Tongue (tissue), 3 donors: ENCODE measurements at places on chromosomes 3 and 15. TPM values are rescaled to one million over a fixed set of nuclear protein-coding genes. Genes with fewer than 3 reads are reported as not detected.
A peak's percentile ranks its signal among the peaks of the same experiment; 100 is the strongest.

- DNase-seq = no peak
Measured at GRCh38 chr15:74978503-74978902, 16.9 kb upstream of the SCAMP5 start.

DNA sequence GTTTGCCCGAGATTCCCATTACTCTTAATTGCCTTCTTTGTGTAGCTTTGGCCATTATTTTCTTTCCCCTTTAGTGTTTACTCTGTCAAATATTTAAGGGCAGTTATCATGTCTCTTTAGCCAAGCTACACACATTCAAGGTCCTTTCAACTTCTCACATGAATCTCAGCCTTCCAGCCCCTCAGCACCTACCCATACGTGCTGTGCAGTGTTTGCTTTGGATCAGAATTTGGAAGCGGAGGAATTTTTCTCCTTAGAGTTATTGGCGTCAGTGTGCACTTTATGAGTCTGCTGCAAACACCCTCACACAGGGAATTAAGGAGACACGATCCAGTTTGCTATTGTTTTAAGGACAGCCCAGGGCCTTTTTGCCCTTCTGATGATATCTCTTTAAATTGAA is 231.6 kb downstream of the CACNA2D3 start:
- peak; percentile 48 for DNase-seq

- DNase-seq = no peak
Measured at GRCh38 chr3:184637705-184638104, 74.2 kb downstream of the MAGEF1 start.

DNA sequence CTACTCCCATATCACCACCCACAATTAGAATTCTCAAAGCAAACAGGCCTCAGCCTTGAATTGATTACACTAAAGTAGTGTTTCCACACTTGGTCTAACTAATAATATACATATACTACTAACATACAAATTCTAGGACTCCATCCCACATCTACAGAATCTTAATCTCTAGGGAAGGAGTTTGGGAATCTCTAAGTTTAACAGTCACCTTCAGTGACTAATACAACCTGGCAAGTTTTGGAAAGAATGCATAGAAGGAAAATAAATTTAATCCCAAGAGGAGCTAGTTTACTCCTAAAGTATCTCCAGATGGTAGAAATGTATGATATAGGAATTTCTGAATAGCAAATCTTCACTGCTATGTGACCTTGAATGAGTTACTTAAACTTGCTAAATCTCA is 9.1 kb downstream of the CLPX start:
- DNase-seq = no peak

- peak; percentile 89 for DNase-seq
Measured at GRCh38 chr3:58288011-58288728, 17.9 kb upstream of the RPP14 start.

DNA sequence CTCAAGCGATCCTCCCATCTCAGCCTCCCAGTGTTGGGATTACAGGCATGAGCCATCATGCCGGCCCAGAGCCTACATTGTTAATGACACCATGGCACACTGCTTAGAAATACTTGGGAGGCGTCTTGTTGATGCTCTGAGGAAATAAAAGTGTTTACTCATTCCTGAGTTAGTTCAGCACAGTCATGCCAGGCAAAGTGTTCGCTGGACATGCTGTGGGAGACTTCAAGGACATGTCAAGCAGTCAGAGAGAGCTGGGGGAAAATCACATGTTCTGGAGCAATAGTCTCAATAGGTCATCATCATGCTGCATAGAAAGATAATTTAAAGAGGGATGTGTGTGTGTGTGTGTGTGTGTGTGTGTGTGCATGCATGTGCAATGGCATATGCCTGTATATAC is 37.5 kb downstream of the TTC23 start:
- no peak for DNase-seq

GRCh38 chr15:98881526-98882520 is 125.8 kb downstream of the PGPEP1L start:
- DNase-seq = peak; percentile 74

DNA sequence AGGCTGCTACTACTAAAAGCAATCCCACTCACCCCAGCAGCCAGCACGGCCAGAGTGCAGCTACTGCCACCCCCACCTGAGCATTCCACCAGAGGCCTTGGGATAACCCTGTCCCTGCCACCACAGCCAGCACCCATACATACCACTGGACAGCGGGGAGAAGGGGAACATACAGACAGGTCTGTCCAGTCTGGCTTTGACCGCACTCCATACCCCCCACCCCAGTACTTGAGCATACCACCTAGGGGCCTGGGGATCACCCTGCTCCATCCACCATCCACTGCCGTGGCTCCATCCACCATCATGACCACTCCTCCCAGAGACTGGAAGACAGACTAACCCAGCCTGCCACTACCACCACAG is 210.1 kb downstream of the ATP8B4 start:
- DNase-seq = no peak

- no peak for DNase-seq
Measured at GRCh38 chr3:66312039-66312438, 91.2 kb downstream of the SLC25A26 start.

DNA sequence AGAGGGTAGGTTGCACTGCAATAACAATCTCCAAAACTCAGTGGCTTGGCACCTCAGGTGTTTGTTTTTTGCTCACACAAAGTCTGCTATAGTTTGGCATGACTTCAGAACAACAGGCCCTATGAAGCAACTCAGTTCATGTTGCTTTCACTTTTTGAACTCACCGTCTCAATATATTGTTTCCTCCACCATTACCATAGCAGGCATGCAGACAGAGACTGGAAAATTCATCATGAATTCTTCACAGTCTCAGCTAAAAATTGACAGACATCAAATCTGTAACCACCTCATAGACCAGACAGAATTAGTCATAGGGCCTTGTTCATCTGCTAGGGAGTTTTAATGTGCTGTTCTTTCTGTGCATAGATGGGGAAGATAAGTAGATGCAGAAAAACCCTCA is 161.4 kb upstream of the POU1F1 start:
- DNase-seq = no peak

- DNase-seq = peak; percentile 38
Measured at GRCh38 chr3:72889310-72890165, 1.7 kb downstream of the GXYLT2 start.

- no peak for DNase-seq
Measured at GRCh38 chr3:149152420-149152819, 23.0 kb downstream of the HPS3 start.

DNA sequence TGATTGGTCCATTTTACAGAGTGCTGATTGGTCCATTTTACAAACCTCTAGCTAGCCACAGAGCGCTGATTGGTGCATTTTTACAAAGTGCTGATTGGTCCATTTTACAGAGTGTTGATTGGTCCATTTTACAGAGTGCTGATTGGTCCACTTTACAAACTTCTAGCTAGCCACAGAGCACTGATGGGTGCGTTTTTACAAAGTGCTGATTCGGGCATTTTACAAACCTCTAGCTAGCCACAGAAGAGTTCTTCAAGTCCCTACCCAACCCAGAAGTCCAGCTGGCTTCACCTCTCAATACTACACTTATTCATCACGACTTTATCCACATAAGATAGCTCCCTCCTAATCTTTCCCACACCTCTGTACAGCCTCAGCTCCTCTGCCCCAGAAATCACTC is 899.8 kb downstream of the TUSC7 start:
- DNase-seq = no peak

- no peak for DNase-seq
Measured at GRCh38 chr3:112579697-112580096, 17.9 kb downstream of the SLC35A5 start.

DNA sequence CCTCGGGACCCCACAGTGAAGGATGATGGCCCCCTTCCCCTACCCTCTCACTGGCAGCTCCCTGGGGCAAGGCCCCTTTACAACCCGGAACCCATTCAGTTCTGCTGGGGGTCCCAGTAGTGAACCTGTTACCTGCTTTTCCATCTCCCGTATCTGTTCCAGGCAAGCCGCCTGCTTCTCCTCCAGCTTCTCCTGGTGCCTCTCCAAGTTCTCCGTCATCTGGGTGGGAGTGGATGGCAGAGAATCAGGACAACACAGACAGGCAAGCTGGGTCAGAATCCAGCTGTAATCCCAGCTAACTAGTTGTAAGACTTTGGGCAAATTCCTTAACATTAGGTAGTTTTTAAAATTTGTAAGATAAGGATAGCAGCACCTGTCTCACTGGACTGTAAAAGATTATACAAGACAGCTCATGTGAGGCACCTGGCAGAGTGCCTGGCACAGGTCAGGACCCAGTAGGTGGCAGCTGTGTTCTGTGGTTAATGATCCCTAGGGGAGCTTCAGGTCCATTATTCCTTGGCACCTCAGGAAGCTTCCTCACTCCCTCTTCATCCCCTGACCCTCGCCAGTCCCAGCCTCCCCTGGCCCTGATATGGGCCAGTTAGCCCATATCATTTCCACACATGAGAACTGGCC is 6.4 kb upstream of the ANKRD63 start:
- DNase-seq = no peak

DNA sequence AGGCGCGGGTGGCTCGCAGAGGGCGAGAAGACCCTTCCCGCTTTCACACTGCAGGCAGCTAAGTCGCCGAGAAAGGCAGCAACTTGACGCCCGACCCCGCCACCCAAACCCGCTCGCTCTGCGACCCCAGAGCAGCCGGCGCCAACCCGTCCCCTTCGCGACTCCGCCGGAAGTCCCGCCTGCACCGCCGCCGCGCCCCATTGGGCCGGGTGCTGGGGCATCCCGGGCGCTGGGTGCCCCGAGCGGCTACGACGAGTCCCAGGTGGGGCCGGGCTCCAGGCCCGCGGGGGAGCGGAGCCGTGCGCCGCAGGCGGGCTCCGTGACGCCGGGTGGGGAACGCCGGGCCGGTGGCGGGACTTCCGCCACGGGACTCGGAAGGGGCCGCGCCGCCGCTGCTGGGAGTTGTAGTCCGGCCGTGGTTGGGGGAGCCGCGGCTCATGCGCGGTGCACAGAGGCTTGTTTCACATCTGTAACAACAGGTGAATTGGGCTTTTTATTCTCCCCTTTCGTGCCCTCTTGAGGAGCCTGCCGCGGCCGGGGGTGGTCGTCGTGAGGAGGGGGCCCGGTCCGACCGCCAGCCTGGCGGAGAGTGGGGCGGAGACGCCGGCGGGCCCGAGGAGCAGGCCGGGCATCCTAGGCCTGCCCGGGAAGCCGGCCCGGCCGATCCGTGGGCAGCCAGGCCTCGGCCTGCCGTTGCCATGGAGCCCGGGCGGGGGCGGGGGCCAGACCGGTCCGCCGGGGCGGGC is at the start of gene DHX30:
TSS of gene DHX30 (plus strand) at position 405 of the 746 bp plus-strand sequence. CDS start 7,546 bp downstream, outside the sequence.
- DNase-seq = peak; percentile 94

GRCh38 chr3:29854821-29855220 is 574.0 kb downstream of the RBMS3 start:
- no peak for DNase-seq

DNA sequence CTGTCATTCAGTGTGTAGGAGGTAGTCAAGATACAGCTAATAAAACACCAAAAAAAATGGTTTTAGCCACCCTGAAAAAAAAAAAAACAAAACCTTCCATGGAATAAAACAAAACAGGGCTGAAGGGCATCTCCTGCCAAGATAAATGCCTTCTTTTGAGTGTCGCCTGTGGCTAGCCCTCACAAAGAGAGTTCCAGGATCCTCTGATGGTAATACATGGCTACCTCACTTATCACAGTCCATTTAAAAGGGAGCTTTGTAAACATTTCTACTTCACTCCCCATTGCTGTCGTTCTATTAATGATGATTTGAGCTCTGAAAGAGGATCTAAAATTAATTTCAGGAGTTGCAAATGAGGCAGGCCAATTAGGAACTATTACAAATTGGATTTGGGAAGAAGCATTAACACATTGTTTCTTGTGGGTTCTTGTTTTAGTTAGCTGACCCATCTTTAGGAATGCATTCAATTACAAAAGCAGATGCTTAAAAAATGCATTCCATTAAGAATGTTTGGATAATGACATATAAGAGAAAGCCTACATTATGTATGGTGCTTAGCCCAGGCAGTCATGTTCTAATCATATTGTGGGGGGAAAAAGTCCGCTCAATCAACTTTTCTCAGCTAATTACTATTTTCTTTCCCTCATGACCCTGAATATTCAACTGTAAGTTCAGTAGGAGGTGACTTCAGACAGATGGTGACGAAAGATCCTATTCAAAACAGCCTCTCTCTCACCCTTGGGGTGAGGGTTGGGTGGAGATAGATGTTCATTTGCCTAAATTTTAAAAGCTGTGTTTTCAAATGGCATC is 255.1 kb upstream of the WNT5A start:
- no peak for DNase-seq

- DNase-seq = no peak
Measured at GRCh38 chr3:127216415-127217261, 23.7 kb downstream of the PRR23E start.

GRCh38 chr15:61503383-61503969 is 274.4 kb upstream of the RORA start:
- no peak for DNase-seq

- DNase-seq = no peak
Measured at GRCh38 chr3:161796780-161797179, 300.2 kb downstream of the OTOL1 start.

- no peak for DNase-seq
Measured at GRCh38 chr3:55189359-55189801, 261.5 kb upstream of the LRTM1 start.

DNA sequence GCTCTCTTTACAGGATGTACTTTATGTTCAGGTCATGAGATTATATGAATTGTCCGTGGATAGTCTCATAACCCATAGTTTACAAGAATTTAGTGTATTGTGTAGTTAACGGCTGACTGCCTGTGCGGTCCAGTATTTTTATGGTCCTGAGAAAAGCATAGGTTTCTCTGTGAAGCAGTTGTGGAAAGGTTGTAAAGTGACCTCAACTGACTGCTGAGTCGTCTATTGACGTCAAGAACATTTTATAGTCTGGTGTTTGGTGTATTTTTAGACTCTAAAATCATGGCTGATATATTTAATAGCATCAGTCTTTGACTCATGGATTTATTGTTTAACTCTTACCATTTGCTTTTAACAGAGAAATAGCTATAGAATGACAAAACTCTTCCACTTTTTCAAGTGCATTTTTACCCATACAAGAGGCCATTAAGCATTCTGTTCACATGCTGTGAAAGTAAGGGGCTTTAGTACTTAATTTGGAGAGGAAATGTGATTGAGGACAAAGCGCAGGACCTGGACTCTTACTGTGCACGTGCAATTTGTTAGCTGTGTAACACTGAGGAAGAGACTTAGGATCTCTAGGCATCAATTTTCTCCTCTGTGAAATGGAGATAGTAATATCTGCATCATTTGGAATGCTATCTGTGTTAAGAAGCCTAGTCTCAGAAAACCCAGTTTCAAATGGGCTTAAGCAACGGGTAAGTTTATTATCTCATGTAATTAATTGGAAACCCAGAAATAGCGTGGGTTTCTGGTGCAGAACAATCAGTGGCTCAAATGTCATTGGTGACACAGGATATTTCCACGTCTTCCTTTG is 240.8 kb downstream of the NFKBIZ start:
- DNase-seq = no peak

GRCh38 chr15:59532770-59533379 is 78.7 kb upstream of the GCNT3 start:
- peak; percentile 52 for DNase-seq

The SEC22A gene
- 42.2 TPM for total RNA-seq

The FANCD2 gene
- 12.7 TPM for total RNA-seq

The CHAC1 gene
- 5.3 TPM for total RNA-seq

The P2RY14 gene
- 2.9 TPM for total RNA-seq

The TEX55 gene
- not detected for total RNA-seq

The SNRPA1 gene
- total RNA-seq = 32.9 TPM

The ALDH1L1 gene
- 7.7 TPM for total RNA-seq

The GXYLT2 gene
- total RNA-seq = 47.7 TPM

The STAC gene
- 32.6 TPM for total RNA-seq

The IDH2 gene
- 321 TPM for total RNA-seq

The THSD4 gene
- total RNA-seq = 43.2 TPM

The STXBP5L gene
- total RNA-seq = not detected

The KPNA1 gene
- total RNA-seq = 42.6 TPM

The GOLGA8J gene
- total RNA-seq = not detected

The SPINK8 gene
- total RNA-seq = not detected
